ENCODE measurements at places on chromosomes 2 and 18. TPM values are rescaled to one million over a fixed set of nuclear protein-coding genes. Genes with fewer than 3 reads are reported as not detected.

Gene RAB27B
- 0.66 TPM for total RNA-seq

Gene NBEAL1
- 31.6 TPM for total RNA-seq

Gene KCNS3
- total RNA-seq, result 8.2 TPM

- DNase-seq, result no peak
Measured at GRCh38 chr18:23238152-23238531, 102.9 kb downstream of the CABLES1 start.

DNA sequence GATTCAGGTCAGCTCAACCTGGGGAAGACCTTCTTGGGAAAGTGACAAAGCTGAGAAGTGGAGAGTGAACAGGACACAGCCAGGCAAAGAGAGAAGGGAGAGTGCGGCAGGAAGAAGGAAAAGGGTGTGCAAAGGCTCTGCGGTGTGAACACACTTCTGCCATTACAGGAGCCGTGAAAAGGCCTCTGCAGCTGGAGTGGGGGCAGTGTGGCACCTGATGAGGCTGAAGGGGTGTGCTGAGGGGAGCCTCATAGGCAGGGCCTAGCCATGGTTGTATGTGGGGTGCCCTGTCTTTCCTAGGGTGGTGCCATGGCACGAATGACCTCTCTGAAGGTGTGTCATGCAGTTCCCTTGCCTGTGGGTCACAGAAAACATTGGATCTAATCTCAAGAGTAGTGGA, 347.6 kb downstream of the CYRIA start:
- no peak for DNase-seq

- DNase-seq, result no peak
Measured at GRCh38 chr2:3313781-3314375, 63.7 kb downstream of the EIPR1 start.

DNA sequence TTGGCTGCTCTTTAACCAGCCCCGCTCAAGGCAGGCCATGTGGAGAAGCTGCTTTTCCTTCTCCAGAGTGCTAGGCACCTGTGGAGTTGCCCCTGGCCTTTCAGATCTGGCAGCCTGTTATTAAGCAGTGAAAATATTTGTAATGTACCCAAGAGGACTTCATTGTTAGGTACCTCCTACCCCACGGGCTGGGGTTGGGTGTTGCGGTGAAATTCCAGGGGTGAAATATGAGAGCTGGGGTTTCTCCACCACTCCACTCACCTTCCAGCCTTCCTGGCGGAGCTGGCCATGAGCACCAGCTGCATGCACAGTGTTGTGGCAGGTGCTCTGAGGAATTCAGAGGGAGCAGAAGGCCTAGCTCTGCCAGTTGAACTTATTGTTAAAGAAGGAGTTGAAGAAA, 39.1 kb downstream of the NTSR2 start:
- DNase-seq, result no peak

- no peak for DNase-seq
Measured at GRCh38 chr2:56749152-56749752, 565.5 kb downstream of the CCDC85A start.

DNA sequence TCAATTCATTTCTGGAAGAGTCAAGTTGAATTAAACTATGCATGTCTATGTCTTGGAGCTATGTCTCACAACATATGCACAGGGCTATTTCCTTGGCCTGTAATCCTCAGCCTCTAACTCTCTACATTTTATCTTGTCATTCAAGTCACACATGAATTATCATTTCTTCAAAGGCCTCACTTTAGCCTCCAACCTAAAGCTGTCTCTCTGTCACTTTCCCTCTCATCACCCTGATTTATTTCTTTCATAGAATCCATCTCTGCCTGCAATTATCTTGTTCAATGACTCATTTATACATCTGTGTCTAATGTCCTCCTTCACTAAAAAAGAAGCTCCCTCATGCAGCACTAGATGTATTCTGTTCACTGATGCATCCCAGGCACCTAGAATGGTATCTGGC, 614.2 kb upstream of the REG3G start:
- DNase-seq, result no peak

DNA sequence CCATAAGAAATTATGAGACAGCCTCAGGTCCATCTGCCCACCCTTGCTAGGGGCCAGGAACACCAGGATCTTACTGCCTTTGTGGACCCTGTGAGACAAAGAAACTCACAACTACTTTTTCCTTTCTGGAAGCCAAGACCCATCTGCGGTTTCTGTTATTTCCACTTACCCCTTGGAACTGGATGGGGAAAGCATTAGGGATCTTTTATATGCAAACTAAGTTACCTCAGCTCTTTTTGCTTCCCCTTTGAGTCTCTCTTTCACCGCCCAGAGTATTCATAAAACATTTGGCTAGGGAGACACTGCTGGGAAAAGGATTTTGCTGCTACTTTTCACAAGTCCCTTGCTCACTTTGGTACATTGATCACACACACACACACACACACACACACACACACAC, 95.7 kb downstream of the ZNF385B start:
- DNase-seq, result no peak

- DNase-seq, result peak; percentile 94
Measured at GRCh38 chr2:237512774-237513466, 25.9 kb downstream of the MLPH start.
